PC-3 (cell line): ENCODE measurements at places on chromosomes 11 and 22.

DNA sequence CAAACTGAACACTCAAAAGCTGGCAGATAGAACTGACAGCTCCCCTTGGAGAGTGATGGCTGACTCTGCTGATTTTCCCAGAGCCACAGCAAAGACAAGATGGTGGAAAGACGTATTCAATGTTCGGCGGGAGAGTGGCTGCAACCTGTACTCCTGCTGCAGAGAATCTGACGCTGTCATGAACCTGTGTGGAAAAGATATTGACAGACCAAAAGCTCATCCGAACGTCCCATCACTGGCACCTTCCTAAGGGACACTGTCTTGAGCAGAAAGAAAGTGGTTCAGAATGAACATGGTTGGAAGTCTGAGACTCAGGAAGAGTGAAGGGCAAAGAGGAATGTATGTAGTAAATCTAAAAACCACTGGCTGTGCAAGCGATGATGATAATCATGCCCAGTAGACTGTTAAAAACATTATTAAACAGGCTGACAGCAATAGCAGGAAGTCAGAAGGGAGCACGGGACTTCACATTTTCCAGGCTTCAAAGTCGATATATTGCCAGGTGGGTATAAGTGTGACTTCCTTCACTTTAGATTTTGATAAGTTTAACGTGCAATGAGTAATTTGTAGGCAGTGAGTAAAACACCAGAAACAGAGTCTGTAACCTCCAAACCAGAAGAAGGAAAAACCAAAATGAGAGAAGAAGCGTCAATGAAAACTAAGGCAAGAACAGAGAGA is 6.2 kb upstream of the IL17REL start:
- H3K27ac ChIP-seq: no peak overlapping the region
- H3K27me3 ChIP-seq: no peaks in the 10 kb centered on the region
- no peak for DNase-seq

DNA sequence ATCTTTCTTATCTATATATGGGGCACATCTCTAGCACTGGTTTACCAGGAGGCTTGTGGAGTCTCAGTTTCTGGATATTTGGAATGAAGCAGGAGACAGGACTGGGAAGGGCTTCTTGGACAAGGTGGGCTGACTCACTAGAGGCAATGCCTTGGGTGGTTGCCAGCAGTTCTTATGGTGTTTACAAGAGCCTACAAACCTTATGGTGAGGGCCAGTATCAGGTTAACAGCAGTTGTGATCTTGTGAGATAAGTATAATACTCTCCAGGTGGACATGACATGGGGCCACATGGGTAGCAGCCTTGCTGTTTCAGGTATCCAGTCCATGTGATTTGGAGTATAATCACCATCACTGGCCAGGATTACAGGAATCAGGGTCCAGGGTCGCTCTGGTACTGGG is 10.2 kb downstream of the FUT4 start:
- no peaks in the 10 kb centered on the region for H3K27me3 ChIP-seq
- DNase-seq: peak; percentile 87
- H3K36me3 ChIP-seq: no peaks in the 10 kb centered on the region
- H3K4me3 ChIP-seq: no peak overlapping the region
- H3K27ac ChIP-seq: no peak overlapping the region
- peaks cover 5% of the 10 kb centered on the region for H3K4me1 ChIP-seq

DNA sequence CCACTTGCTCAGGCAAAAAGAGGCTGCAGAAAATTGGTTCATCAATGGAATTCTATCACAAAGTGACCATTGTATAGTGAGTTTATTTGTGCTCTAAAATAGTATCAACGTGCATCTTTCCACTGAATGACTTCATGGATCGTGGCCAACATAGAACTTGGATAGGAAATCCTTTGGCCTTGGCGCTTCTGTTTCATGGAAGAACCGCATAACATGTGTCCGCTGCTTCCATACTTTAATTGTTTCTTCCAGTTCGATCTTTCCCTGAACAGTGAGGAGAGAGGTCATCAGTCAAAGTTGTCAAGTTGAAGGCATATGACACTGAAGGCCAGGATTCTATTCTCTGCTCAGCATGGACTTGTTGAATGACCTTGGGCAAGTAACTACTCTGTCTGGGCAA is 4.5 kb downstream of the NDUFA6 start:
- no peak for DNase-seq
- no peaks in the 10 kb centered on the region for H3K27me3 ChIP-seq

GRCh38 chr11:34787895-34788294 is 128.3 kb downstream of the APIP start:
- H3K27ac ChIP-seq: no peak overlapping the region
- no peaks in the 10 kb centered on the region for H3K27me3 ChIP-seq
- no peaks in the 10 kb centered on the region for H3K36me3 ChIP-seq
- peak; percentile 14 for DNase-seq
- no peak overlapping the region for H3K4me3 ChIP-seq
- H3K4me1 ChIP-seq: peaks cover 26% of the 10 kb centered on the region

GRCh38 chr11:114202011-114202609 is 94.1 kb upstream of the NNMT start:
- no peak for DNase-seq
- H3K4me1 ChIP-seq: peaks cover 13% of the 10 kb centered on the region; the same call in 1 of the 2 replicates
- no peak overlapping the region for H3K4me3 ChIP-seq
- H3K36me3 ChIP-seq: no peaks in the 10 kb centered on the region

DNA sequence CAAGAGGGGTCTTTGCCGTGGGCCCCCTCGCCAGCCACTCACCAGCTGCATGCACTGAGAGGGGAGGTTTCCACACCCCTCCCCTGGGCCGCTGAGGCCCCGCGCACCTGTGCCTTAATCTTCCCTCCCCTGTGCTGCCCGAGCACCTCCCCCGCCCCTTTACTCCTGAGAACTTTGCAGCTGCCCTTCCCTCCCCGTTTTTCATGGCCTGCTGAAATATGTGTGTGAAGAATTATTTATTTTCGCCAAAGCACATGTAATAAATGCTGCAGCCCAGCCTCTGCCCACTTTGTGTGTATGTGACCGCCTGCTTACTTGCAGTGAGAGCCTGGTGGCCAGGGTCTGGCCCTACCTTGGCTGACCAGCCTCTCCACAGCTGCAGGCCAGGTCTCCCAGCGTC is 2.8 kb upstream of the CRACR2B start:
- no peaks in the 10 kb centered on the region for H3K36me3 ChIP-seq
- peak overlapping the region; percentile 74 for H3K27ac ChIP-seq

DNA sequence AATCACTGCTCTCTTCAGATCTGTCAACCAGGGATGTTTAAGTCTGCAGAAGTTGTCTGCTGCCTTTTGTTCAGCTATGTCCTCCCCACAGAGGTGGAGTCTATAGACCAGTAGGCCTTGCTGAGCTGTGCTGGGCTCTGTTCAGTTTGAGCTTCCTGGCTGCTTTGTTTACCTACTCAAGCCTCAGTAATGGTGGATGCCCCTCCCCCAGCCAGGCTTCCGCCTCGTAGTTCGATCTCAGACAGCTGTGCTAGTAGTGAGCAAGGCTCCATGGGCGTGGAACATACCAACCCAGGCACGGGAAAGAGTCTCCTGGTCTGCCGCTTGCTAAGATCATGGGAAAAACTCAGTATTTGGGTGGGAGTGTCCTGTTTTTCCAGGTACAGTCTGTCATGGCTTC is 27.6 kb upstream of the CASP12 start:
- no peaks in the 10 kb centered on the region for H3K27me3 ChIP-seq
- H3K27ac ChIP-seq: no peak overlapping the region
- H3K4me1 ChIP-seq: no peaks in the 10 kb centered on the region
- no peaks in the 10 kb centered on the region for H3K36me3 ChIP-seq

- no peaks in the 10 kb centered on the region for H3K27me3 ChIP-seq
- H3K36me3 ChIP-seq: no peaks in the 10 kb centered on the region
- H3K4me3 ChIP-seq: no peak overlapping the region
- H3K4me1 ChIP-seq: no peaks in the 10 kb centered on the region
Observed at GRCh38 chr11:39725081-39725480, 1734.4 kb downstream of the LRRC4C start.

DNA sequence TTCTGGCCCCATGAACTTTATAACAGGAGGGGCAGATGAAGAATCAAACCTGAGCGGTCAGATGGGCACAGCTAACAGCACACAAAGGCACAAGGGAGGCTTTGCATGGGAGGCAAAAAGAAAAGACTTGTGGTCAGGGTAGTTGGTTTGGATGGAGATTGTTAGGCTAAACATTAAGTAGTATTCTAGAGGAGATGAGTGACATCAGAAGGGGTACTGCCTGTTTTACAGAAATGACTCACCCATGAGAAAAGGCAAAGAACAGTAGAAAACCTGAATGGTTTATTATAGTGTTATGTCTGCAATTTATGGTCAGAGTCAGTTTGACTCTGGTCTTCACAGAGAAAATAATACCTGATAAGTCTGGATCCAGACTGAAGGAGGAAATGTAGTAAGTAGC is 129.8 kb upstream of the KIRREL3 start:
- H3K4me1 ChIP-seq: no peaks in the 10 kb centered on the region
- H3K4me3 ChIP-seq: no peak overlapping the region
- H3K27me3 ChIP-seq: 0 out of 2 replicates have a peak, but pooled peaks cover 4% of the 10 kb centered on the region
- no peaks in the 10 kb centered on the region for H3K36me3 ChIP-seq
- no peak for DNase-seq

DNA sequence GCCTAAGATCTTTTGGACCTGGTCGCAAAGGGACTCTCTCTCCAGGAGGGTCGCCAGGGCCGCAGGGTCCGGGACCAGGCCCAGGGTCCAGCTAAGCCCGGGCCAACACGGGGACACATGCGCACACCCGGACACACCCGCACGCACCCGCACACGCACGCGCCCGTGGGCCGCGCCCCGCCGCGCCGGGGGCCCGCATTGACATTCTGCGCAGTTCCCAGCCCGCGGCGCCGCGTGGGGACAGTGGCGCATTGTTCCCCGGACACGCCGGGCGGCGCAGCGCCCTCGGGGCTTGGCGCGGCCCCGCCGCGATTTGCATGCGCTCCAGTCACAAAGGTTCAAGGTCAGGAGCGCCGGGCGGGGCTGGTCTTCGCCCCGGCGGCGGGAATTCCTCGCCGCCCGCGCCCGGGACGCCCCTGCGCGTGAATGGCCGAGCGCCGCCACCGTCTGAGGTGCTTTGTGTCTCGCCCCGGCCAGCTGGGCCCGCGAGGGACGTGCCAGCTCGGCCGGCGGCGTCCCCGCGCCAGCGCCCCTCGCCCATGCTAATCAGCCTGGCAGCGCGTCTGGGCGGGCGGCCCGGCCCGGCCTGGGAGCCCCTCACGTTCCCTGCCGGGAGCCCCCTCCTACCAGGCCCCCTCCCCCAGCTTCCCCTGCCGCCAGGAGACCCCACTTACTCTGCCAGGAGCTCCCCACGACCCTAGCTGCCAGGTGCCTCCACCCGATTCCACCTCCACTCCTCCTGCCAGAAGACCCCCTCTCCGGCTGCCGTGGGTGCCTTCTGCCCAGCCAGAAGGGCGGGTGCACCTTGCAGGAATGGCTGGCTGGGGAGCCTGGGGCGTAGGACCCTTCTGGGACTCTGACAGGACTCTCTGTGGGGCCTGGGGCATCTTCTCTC is 50.5 kb upstream of the WNT7B start:
- H3K4me1 ChIP-seq: peaks cover 13% of the 10 kb centered on the region
- H3K27ac ChIP-seq: no peak overlapping the region
- H3K27me3 ChIP-seq: no peaks in the 10 kb centered on the region
- DNase-seq: no peak
- peak overlapping the region; percentile 55 for H3K4me3 ChIP-seq

- no peak for DNase-seq
- peaks cover 29% of the 10 kb centered on the region for H3K4me1 ChIP-seq
- no peaks in the 10 kb centered on the region for H3K36me3 ChIP-seq
- no peaks in the 10 kb centered on the region for H3K27me3 ChIP-seq
Observed at GRCh38 chr11:35334385-35335090, 84.8 kb downstream of the SLC1A2 start.

GRCh38 chr11:7030836-7031235 is 10.6 kb downstream of the NLRP14 start:
- DNase-seq: no peak
- H3K27ac ChIP-seq: no peak overlapping the region
- H3K4me3 ChIP-seq: no peak overlapping the region

DNA sequence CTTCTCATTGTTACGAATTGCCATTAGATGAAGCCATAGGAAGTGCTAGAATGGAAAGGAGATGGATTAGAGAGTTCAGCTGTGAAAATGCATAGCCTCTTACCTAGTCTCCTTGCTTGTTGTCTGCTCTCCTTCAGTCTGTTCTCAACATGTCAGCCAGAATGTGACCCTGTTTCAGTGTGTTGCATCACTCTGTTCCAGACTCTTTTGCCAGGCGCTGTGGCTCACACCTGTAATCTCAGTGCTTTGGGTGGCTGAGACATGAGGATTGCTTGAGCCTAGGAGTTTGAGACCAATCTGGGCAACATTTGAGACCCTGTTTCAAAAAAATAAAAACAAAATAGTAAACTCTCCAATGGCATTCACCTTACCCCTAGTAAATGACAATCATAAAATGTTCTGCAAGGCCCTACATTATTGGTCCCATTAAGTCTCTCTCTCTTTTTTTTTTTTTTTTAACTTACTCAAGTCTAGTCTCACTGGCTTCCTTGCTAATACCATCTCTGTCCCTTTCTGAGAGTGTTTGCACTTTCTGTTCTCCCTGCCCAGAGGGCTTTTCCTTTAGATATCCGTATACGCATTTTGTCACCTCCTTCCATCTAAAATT is 39.4 kb downstream of the CYP2R1 start:
- H3K27ac ChIP-seq: no peak overlapping the region
- no peak overlapping the region for H3K4me3 ChIP-seq
- no peaks in the 10 kb centered on the region for H3K4me1 ChIP-seq
- H3K27me3 ChIP-seq: peaks cover 20% of the 10 kb centered on the region; the same call in 1 of the 2 replicates
- H3K36me3 ChIP-seq: no peaks in the 10 kb centered on the region

DNA sequence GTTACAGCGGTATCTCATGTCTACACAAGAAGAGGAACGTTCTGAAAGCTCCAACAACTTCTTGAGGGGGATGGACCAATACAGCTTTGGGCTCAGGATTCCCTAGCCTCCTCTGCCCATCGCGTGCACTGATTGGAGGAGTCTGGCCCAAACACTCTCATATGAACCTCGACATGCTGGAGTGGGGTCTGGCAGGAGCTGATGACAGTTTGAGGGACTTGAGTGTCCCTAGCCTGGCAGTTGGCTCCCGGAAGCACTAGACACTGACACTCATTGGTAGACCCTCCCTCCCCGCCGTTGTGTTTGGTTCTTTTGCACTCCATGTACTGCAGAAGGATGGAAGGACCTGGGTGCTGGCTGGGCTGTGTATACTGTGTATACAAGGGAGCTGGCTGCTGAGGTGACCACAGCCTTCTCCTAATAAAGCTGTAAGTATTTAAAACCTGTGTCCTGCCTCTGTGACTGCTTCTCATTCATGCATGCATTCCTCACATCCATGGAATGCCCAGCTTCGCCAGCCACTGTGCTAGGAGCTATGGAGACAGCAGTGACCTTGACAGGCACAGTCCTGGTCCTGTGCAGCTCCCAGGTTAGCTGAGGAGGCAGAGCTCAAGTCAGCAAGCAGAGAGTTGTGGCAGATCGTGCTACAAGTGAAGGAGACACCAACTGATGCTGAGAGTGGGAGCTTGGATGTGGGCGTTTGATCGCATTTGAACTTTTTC is 27.9 kb downstream of the ADAMTS15 start:
- no peaks in the 10 kb centered on the region for H3K27me3 ChIP-seq
- DNase-seq: no peak
